ENCODE measurements at places on chromosomes 11 and 22.
A peak's percentile ranks its signal among the peaks of the same experiment; 100 is the strongest.

- DNase-seq, result no peak
Observed at GRCh38 chr22:35728639-35729308, 11.1 kb downstream of the APOL5 start.

- peak; percentile 82 for DNase-seq
Observed at GRCh38 chr11:62905927-62906531, 15.1 kb downstream of the CHRM1 start.

- no peak for DNase-seq
Observed at GRCh38 chr11:78641541-78641940, 66.9 kb upstream of the NARS2 start.

DNA sequence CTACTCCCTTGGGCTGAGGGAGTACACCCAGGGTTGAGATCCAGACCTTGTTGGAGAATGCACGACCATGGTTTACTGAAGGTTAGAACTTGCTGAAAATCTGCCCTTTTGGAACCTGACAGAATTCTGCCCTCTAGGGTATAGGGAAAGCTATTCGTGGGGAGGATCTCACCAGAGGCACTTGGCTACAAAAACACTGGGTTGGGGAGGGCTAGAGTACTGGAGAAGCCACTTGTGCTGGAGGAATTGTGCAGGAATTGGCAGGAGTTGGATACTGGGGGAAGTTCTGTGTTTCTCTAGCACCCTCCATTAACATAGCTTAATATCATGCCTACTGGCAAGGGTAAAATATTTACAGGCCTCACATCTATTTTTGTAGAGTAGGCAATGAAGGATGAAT, 55.8 kb downstream of the PPME1 start:
- DNase-seq, result no peak

- DNase-seq, result no peak
Observed at GRCh38 chr11:45097721-45098493, 48.5 kb upstream of the PRDM11 start.

DNA sequence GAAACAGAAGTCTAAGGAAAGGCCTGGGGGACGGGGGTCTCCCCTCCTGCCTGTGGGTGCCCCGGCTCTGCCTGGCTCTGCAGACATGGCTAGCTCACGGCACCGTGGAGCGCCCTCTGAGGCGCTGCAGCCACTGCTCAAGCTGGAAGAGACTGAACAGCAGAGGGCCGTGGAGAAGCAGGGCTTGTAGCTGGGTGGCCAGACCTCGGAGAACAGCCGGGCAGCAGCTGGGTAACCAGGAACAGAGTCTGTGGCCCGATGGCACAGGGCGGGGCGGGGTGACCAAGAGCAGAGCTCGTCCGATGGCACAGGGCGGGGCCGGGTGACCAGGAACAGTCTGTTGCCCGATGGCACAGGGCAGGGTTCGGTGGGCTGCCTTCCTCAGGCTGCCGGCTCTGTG, 18.1 kb downstream of the RNH1 start:
- DNase-seq, result no peak

GRCh38 chr11:80096736-80097135, 655.9 kb upstream of the TENM4 start:
- no peak for DNase-seq

GRCh38 chr11:66789097-66789890, 53.9 kb upstream of the RCE1 start:
- DNase-seq, result no peak

- no peak for DNase-seq
Observed at GRCh38 chr22:46114518-46115387, 35.6 kb upstream of the PPARA start.

Measured in GM13976 (cell line).